ENCODE measurements at places on chromosomes 11 and 22. TPM values are rescaled to one million over a fixed set of nuclear protein-coding genes. Genes with fewer than 3 reads are reported as not detected.

Gene OR51B4
- not detected for total RNA-seq

Gene CSF2RB
- total RNA-seq = 6.9 TPM

Gene PDE2A
- total RNA-seq = 0.43 TPM

Gene FXYD6
- not detected for total RNA-seq

Gene MAP6
- total RNA-seq = 4.7 TPM

Gene GLB1L3
- not detected for total RNA-seq

Gene ZBTB16
- 137 TPM for total RNA-seq

Gene PHLDA2
- 2.4 TPM for total RNA-seq
